8988T (cell line): ENCODE measurements at places on chromosomes 5 and 9.

- DNase-seq = no peak
Measured at GRCh38 chr5:94689908-94690307, 71.4 kb downstream of the SLF1 start.

GRCh38 chr9:132241840-132242620, 80.2 kb downstream of the NTNG2 start:
- DNase-seq = no peak

- DNase-seq = no peak
Measured at GRCh38 chr5:149113669-149114068, 27.6 kb upstream of the ABLIM3 start.

- DNase-seq = no peak
Measured at GRCh38 chr9:125239631-125240597, 1.2 kb downstream of the HSPA5 start.

DNA sequence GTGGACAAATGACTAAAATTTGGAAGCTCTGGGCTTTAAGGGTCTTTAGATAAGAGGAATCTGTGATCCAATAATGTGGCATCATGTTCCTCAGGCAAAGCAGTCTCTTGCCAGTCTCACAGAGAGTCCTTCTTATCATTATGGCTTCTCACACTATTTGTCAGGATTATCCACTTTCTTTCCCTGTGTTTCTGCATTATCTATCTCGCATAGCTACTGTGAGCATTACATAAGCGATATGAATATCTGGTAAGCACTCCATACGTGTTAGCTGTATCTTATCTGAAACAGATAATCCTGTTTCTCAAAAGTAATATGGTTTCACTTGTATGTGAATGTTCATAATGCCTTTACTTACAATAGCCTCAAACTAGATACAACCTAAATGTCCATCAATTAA, 9.6 kb downstream of the MCC start:
- no peak for DNase-seq

DNA sequence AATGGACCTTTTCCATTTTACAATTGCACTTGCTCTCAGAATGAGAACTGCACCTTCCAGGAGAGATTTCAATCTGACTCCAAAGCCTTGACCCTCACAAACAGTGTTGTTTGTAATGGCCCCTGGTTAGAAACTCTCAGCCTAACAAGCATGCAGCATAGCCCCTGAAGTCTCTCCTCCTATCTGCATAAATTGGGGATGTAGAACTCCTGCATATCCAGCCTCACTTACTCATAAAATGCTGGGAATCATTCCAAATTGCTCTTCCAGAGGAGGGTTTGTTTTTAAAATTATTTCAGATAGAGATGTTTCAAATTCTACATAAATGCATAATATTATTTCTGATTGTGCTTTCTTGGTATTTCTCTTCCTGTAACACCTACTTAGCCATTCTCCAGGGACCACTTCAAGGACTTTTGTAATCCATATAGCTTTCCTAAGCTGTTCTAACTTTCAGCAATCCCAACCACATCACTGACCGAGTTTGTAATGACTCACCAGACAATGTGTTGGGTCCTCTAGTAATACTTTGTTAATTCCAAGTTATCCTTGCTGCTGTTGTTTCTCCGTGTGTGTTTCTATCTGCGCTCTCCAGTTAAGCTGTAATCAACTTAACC, 143.8 kb upstream of the CCDC152 start:
- DNase-seq = no peak

DNA sequence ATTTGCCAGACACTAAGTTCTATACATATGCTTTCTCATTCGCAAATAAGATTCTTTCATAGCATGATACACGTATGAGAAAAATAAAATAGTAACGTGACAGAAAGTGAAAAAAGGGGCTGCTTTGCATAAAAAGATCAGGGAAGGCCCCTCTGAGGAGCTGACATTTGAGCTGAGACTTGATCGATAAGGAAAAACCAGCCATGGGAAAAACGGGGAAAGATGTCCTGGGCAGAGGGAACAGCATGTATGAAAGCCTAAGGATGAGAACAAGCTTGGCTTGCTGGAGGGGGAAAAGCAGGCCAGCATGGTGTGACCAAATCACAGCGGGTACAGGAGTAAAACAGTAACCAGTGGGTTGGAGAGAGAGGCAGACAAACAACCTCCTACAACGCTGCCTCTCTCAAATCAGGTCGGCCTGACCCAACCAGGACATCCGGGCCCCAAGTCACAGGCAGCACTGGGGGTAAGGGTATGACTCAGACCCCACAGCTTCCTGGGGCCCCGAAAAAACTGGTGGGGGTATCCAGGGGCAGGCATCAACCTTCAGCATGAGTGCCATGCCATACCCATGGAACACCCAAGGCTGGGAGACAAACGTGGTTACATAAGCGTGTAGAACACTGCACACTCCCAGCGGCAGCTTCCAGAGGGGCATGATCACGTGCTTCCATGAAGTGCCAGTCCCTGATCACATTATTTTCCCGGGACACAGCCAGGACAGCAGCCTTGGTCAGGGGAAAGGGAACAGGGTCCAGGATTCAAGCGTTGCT, 2.2 kb downstream of the TNIP1 start:
- no peak for DNase-seq

- no peak for DNase-seq
Measured at GRCh38 chr9:38286766-38287165, 105.7 kb upstream of the ALDH1B1 start.

DNA sequence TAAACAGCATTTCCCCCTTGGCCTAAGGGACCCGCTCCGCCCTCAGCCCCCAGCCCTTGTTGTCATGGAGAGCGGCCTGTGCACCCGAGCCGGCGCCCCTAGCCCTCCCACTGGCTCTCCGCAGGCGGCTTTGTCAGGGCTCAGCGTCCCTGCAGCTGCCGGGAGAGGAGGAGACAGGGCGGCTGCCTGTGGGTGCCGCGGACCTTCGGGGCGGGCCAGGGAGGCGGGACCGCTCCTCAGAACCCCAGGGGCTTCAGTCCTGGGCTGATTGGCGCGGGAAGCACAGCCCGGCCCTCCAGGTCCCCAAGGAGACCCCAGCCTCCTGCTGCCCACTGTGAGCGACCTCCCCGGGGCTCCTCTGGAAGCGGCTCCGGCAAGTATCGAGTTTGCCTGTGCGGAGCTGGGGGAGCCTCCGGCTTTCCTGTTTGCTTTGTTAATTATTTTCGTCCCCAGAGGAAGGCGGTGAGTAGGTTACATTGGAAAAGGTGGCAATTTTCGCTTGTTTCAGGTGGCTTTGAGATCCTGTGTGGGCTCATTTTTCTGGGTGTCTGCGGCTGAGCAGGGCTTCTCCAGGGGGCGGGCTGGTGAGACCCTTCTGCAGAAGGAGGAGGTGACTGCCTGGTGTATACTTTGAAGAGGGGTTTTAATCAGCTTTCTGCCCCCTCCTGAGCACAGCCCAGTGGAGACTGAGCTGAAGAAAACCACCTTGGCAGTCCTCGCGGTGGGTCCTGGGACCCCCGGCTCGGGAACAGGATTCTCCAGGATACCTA, at the start of gene FGD3:
TSS of gene FGD3 (plus strand) at position 256 of the 770 bp plus-strand sequence. CDS start 28,734 bp downstream, outside the sequence.
- DNase-seq = peak; percentile 70

DNA sequence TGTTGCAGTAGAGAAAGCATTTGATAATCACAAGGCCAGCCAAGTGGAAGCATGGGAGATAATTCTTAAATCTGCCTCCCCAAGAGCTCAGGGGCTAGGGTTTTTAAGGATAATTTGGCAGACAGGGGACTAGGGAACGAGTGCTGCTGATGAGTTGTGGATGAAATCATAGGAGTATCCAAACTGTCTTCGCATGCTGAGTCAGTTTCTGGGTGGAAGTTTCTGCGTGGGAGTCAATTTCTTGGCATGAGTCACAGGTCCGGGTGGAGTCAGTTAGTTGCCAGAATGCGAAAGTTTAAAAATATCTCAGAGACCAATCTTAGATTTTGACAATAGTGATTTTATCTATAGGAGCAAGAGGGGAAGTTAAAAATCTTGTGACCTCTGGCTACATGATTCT, 112.6 kb downstream of the TMC1 start:
- no peak for DNase-seq

DNA sequence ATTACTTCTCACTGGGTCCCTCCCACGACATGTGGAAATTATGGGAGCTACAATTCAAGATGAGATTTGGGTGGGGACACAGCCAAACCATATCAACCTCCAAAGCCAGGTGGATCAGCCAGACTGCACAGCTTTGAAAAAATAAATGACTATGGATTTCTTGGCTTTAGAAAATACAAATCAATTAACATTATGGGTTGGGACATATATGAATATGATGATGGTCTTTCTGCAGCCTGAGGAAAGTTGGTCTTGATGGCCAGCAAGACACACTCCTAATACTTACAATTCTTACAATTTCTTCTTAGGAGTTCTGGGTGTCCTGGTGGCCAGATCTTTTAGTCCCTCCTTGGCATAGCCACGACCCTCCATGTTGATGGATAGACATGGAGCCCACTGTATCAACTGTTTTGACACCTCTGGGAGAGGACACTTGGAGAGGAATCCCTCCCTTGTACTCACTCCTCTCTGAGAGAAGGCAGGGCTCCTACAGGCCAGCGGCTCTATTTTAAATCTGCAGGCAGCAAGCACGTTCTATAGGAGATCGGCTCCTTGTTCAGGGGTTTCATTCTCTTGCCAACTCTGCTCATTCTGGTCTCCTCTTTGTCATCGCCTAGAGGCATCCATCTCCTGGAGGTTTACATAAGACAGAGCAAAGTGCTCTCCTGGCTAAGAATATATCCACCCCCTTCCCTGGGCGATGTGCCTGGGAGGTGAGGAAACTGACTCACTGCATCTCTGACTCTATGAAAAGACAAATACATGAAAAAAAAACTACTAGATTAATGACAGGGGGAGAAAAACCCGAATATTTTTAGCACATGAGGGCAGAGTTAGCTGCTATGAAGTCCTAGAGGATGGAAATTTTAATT, 145.9 kb downstream of the CARTPT start:
- DNase-seq = no peak

DNA sequence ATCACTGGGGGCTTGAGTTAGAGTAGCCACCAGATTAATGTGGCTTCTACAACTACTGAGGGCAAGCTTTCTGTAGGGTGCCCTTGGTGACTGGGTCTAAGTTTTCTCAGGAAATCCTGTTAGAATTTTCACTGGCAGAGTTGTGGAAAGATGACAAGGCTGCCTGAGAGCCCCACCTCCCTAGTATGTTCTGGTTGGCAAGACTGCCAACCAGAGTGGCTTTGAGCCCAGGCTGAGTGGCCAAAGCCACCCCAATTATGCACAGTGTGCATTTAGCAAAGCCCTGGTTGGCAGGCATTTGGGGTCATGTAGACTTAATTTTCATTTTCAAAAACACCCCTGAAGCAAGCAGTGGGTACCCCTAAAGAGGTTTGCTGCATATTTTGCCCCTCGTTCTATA, 136.7 kb upstream of the HAPLN1 start:
- DNase-seq = no peak

GRCh38 chr5:86686046-86686445, 68.3 kb downstream of the COX7C start:
- no peak for DNase-seq

DNA sequence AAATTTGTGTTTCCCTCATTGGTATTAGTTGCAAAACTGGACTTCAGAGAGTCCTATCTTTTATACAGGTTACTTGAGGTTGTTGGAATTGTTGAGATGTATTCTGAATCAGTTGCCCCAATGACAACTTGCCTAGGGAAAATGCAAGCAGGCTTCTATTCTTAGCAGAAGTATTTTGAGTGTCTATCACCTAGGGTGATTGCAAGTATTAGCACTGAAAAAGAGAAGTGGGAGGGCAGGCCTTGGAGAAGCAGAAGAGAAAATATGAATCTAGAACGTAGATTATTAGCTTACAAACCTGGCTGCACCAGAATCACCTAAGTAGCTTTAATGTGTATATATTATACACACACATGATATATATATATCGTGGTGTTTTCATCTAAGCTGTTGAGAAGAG, 43.2 kb downstream of the ADAMTS12 start:
- no peak for DNase-seq
